ENCODE measurements at places on chromosomes 12 and 14.

GRCh38 chr12:27756670-27757195, 23.3 kb upstream of the KLHL42 start:
- no peak for DNase-seq

GRCh38 chr12:44157359-44157758, 321.5 kb downstream of the TMEM117 start:
- no peak for DNase-seq

DNA sequence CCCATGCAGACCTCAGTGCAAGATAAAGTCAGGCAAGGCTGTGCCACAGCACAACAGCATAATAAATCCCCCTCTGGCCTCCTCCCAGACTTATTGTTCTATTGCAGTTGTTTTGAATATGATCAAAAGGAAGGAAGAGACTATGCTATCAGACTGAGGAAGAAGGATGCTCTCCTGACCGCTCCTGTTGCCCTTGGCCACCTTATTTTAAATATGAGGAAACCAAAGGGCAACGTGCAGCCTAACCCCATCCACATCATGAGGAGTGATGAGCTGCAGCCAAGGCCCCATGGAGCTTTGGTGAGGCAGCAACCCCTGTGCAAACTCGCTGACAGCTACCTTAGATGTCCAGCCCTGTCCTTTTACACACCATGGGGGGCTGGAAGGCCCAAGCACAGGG, 291.7 kb downstream of the ZFP36L1 start:
- no peak for DNase-seq

- no peak for DNase-seq
These were observed 1.5 kb downstream of the CAND1 start for GRCh38 chr12:67270622-67271021.

DNA sequence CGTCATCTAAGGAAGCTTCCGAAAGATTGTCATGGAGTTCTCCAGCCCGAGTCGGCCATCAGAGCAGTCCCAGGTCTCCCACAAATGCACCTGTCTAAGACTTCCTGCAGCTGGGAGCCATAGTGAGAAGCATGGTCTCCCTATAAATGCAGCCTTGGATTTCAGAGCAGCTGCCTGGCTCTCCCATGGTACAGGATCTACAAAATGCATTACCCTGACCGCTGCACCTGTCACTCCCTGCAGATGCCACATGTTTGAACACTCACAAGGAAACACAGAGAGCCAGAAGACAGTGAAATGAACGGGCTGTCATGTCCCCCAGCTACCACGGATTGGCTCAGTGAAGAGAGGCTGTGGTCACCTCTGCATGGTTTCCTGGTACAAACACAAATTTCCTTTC, 702.7 kb downstream of the MED13L start:
- DNase-seq, result no peak

- no peak for DNase-seq
These were observed 9.4 kb upstream of the PLBD2 start for GRCh38 chr12:113348849-113349536.

DNA sequence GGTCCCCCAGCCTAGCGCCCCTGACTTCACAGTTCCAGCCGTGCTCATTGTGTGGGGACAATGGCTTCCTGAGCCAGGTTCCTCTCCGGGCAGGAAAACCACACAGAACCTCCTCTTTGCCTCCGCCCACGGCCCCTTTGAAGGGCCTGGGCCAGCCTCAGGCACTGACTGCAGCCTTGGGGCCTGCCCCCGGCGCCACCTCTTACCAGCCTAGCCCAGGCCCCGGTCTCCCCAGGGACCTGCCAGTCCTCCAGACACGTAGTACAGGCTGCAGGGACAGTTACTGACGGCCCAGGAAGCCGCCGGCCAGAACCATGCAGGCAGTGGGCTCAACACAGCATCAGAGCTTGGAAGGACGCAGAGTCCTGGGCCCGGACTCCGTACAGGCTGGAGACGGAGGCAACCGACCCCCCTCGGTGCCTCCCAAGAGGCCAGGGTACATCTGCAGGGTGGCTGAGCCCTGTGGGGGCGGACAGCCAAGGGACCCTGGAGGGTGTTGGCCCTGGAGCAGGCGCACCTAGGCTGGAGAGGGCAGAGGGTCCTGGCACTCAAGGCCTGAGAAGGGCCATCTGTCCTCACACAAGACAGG, 20.9 kb upstream of the NUDT14 start:
- no peak for DNase-seq

DNA sequence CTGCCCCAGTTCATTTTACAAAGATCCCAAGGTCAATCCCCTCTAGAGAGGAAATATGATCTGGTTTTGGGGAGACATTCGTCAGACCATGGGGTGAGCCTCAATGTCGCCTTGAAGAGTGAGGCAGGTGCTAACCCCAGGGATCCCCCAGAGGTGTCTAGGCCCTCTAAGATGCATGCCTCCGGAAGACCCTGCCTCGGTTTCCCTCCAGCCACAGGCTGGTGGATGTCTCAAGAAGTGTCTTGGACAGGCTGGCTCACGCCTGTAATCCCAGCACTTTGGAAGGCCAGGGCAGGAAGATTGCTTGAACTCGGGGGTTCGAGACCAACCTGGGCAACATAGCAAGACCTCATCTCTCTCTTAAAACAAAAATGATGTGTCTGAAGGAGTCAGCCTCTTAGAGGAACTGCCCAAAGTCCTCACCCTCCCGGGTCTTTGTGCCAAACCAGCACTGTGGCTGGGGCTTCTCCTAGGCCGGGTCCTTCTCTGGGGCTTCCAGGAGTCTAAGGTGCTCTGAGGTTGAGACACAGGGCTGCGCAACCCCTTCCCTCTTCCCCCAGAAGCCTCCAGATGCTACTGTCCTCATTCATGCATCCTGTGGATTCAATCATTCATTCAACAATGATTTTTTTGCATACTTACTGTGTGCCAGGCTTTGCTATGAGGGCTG, 24.7 kb upstream of the BEGAIN start:
- no peak for DNase-seq

DNA sequence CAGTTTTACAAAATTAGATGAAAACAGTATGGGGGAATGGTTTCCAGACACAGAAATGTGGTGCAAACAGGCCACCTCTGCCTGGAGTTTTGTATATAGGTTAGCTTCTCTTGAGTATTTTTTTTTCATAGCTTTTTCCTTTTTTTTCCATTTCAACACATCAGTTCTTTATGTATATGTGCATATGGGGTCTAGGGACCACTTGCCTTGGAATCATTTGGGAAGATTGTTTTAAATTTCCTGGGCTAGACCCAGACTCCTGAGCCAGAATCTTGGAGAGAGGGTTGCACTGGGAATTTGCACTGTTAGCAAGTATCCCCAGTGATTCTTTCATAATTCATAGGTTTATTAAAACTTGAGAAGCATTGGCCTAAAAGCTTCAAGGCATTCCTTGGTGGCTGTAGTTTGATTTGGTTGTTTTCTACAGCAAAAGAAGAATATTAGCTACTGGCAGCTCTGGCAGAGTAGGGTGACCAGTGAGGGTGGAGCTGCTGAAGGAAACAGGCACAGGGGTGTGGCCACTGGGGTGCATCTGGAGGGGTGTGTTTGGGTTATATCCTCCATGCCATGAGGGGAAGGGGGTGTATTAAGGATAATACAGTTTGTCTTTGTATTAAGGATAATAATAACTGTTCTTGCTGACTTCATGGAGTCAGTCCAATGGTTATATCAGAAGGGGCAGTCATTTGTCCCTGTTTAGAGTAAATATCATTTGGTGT, 22.8 kb downstream of the PPP1R36 start:
- no peak for DNase-seq

GRCh38 chr12:105291531-105291930, 39.0 kb upstream of the C12orf75 start:
- no peak for DNase-seq

- no peak for DNase-seq
These were observed 565.8 kb upstream of the ATP2B1 start for GRCh38 chr12:90274407-90274806.

GRCh38 chr14:25103271-25103670, 53.3 kb upstream of the STXBP6 start:
- DNase-seq, result no peak

Measured in D721Med (cell line).